ENCODE measurements at places on chromosomes 5 and 9. TPM values are rescaled to one million over a fixed set of nuclear protein-coding genes. Genes with fewer than 3 reads are reported as not detected.

Gene SPAG8
- 1.1 TPM for total RNA-seq

Gene INSYN2B
- total RNA-seq = not detected

Gene HSPB3
- total RNA-seq = not detected

Gene GDF9
- 0.90 TPM for total RNA-seq

Gene LRRC26
- not detected for total RNA-seq

Gene GDA
- not detected for total RNA-seq

Gene HOMER1
- total RNA-seq = 13.7 TPM

Gene STXBP1
- total RNA-seq = 23.5 TPM

Gene PDGFRB
- 0.74 TPM for total RNA-seq

Gene LVRN
- total RNA-seq = 0.29 TPM

Gene SIL1
- total RNA-seq = 32.3 TPM

Gene MSX2
- not detected for total RNA-seq

Data from activated CD8-positive, alpha-beta T cell treated with anti-CD3 and anti-CD28 coated beads for 36 hours (primary cell).